ENCODE measurements at places on chromosomes 7 and 10.

DNA sequence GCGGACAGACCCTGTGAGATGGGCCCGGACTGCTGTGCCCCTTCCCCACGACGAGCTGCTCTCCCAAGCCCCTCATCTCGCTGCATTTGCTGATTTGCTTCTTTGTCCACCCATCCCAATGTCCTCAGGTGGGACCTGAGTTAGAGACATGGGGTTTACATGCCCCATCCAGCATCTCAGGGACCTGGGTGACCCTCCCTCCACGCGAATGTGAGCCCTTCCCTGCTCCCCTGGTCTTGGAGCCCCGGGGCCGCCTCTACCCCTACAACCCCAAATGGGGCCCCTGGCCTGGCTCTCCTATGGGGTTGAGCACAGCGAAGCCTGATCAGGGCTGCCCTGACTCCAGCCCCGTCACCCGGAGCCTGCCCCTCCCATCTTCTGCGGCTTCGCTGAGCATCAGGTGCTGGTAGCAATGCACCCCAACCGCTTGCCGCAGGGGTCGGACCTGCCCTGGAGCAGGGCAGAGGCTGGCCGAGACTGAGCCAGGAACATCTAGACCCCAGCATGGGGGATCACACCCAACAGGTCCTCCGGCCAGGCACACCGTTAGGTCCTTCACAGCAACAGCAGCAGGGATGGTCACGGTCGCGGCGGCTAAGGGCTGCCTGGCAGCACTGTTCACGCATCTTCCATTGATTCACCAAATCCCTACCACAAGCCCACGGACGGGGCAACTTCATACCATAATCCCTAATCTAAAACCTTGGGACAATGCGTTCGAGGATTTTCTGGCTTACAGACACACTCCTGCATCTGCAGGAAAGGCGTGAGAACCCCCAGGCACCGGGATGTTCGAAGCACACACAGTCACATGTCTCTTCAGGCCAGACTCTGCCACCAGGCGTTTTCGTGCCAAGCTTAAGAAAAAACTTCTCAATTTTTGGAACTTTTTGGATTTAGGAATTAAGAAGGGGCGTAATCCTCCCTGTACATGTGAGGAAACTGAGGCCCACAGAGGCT, 15.5 kb downstream of the WDR86 start:
- no peak for DNase-seq

GRCh38 chr7:151518105-151518946, 1.4 kb downstream of the RHEB start:
- DNase-seq, result no peak

DNA sequence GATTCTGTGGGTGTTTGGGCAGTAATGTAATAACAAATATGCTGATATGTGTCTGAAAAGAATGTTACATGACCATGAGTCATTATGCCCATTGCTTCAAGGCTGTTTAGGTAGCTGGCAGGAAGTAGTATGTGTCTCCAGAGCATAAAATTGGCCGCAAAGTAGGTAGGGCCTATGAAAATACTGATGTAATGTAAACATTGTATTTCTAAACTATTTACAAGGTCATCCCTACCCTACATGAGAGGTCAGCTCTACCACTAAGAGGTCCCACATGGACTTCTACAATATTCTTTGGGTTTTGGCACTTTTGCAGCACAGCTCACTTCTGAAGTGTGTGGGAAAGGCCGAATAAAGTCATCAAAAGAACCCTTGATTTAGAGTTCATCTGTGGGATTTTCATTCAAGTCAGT, 301.9 kb downstream of the AHR start:
- peak; percentile 77 for DNase-seq

- DNase-seq, result no peak
Observed at GRCh38 chr7:2279896-2280295, 34.3 kb downstream of the SNX8 start.

DNA sequence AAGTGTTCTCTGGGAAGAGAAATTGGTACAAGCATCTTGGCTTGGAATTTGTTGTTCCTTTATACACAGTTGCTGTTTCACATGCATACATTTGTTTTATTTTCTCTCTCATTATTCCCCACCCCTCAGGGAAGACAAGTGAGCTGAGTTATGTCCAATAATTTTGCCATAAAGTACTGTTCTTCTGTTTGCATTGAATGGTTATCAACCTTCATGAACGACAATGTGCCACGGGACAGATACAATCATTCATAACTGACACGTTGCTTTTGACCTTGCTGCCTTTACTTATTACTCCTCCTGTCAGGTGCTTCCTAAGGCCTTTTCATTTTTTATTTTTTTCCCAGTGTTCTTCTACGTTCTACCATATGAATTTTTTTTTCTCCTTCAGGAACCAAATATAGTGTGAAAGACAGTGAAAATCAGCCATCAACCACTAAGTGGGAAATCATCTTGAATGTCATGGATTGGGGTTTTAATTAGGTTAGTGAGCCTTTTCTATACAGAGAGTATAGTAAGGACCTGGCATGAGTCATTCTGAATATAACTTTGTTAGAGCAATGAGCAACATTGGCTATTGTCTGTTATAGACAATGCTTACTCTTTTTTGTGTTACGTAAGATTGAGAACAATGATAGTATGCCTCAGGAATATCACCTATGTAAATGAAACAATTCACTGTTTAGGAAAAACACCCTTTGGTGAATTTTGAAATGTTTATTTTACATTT, 383.2 kb downstream of the MALRD1 start:
- no peak for DNase-seq

GRCh38 chr10:127524229-127524628, 24.9 kb upstream of the NPS start:
- no peak for DNase-seq

DNA sequence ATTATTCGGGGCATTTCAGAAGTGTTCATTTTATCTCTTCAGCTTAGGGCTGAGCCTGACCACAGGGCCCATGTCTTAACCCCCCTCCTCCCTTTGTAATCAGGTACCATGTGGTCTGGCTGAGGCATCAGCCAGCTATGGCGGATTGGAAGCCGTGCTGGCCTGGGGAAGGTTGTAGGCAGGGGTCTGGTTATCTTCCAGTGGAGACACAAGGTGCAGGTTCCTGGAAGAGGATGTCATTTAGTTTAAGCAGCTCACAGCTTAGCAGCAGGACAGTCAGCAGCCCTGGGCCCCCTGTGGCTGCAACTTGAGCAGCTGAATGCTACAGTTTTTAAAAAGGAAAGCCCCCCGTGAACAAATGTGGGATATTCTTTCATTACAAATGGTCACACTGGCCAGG, 22.1 kb downstream of the BAG3 start:
- DNase-seq, result no peak

GRCh38 chr7:30752979-30753378, 1.0 kb downstream of the INMT start:
- DNase-seq, result no peak

DNA sequence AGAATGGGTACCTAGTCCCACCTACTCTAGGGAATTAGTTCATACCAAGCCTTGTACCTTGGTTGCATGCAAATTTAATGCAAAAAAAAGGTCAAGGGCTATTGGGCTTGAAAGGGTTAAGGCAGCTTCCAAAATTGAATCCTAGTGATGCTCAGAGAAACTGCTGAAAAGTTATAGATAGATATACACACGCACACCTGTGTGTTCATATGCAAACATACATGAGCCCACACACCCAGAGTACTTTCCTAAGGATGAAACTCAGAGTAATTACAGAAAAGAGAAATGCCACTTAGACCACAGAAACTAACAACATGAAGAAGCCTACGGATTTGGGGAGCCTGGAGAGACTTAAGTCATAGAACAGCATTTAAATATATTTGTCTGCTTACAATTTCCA, 1.5 kb downstream of the SLC25A13 start:
- no peak for DNase-seq

DNA sequence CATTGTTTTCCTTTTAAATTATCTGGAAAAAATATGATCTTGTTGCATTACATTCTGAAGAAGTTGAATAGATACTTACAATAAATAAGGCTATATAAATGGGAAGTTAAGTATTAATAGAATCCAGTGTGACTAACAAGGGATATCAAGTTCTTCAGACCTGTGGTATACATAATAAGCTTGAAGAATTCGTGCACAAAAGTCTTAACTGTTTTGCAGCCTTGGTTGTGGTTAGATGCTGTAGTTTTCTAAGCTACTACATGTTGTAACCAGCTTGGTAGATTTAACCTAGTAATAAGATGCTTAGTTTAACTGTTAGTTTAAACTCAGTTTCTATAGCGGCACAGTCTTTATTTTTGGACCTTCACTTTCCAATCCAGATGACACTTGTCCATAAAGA, 106.2 kb upstream of the GLCCI1 start:
- DNase-seq, result no peak

GRCh38 chr7:471866-472639, 47.6 kb downstream of the PDGFA start:
- DNase-seq, result peak; percentile 50

DNA sequence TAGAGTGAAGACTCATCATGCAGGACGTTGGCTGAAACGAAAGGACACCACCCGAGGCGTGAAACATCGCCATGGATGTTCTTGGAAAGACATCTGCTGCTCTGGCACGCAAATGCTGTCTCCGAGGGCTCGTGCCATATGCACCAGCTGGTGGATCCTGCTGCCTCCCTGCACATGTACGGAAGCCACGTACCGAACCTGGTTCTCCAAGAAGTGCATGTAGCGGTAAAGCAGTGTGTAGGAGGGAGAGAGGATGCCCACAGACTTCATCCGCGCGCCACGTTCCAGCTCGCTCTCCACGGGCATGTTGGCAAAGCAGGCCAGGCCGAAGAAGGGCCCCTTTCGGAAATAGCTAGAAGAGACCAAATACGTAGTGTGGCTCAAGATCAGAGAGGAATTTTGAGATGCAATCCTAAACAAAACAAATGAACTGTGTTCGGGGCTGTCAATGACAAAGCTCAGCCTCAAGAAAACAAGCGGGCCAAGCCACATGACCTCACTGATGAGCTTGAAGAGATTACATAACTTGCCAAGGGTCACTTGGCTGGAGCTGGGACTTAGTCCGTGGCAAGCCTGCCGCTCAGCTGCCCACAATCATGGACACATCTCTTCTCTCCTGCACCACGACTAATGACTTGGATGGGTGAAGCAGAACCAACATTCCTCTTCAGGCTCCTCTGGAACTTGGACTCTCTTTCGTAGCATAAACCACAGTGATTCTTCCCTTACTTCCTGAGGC, 16.5 kb downstream of the DENND11 start:
- no peak for DNase-seq

GRCh38 chr10:93384006-93384405, 98.1 kb downstream of the MYOF start:
- no peak for DNase-seq

DNA sequence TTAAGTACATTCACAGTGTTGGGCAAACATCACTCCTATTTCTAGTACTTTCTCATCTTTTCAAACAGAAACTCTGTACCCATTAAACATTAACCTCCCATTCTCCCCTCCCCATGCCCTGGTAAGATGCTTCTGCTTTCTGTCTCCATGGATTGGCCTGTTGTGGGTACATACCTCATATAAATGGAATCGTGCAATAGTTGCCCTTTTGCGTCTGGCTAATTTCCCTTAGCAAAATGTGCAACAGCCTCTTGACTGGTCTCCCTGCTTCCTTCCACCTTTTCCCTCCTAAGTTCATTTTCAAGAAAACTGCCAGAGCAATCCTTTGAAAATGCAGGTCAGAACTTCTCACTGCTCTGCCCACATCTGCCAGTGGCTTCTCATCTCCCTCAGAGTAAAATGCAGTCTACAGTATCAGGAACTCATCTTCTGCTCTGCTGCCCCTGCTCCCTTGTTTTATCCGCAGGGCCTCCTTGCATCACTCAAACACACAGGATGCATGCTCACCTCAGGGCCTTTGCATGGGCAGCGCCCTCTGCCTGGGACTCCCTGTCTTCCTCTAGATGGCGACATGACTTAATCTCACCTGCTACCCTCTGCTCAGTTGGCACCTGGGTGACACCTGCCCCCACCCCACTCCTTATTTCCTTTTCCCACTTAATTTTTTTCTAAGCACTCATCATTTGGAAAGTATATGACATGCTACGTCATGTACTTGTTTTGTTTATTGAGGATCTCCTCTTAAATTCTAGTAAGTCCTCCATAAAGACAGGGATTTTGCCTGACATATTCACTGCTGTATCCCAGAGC, 44.3 kb upstream of the ECHDC3 start:
- DNase-seq, result no peak

- no peak for DNase-seq
Observed at GRCh38 chr7:4682621-4683042, 537 bp downstream of the FOXK1 start.

- DNase-seq, result peak; percentile 96
Observed at GRCh38 chr10:3468919-3469638, 296.5 kb upstream of the PITRM1 start.
